ENCODE measurements at places on chromosomes 1 and 21.

GRCh38 chr1:167631936-167632614 is 2.0 kb downstream of the RCSD1 start:
- no peak for DNase-seq

GRCh38 chr1:159441360-159441759 is 1.8 kb downstream of the OR10J1 start:
- no peak for DNase-seq

- DNase-seq, result no peak
Observed at GRCh38 chr1:156154317-156154749, 948 bp downstream of the SEMA4A start.

DNA sequence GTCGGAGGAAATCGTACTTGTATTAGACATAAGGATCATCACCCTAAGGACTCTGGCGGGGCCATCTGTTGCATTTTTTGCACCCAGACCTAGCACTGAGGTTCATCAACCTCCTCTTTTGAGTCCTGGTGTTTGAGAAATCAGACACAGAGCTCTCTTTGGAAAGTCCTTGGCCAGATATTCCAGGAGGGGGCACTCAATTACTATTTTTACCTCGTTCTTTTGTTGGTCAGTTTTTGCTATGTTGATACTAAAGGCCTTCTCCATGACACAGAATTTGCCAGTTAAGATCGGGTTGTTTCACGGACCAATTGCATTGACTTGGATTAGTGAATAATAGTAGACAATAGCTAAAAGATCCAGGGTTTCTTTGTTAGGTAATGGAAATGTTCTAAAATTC is 711.2 kb downstream of the KCNT2 start:
- DNase-seq, result no peak

DNA sequence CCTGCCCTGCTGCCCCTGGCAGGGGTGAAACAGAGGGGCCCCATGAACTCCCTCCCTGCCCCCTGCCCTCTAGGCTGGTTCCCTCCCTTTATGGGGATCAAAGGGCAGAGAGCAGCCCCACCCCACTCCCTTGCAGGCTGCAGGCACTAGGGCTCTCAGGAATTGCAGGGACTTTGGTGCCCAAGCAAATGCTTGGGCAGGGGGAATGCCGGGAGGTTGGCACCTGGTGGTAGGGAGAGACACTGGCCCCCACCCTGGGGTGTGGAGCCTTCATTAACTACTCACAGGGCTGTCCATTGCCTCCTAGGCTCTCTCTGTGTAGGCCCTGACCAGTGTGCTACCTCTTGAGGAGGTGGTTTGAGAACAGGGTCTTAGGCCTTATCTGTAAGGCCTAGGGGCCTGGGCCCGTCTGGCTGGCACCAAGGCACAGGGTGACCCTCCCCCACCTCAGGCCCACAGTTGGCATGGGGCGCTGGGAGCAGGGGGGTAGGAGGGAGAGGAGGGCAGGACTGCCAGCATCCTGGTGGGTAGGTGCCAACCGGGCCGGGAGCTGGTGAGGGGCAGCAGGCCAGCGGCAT is 4.7 kb downstream of the ZBTB7B start:
- no peak for DNase-seq

- no peak for DNase-seq
Observed at GRCh38 chr1:226310245-226310540, 1.2 kb upstream of the LIN9 start.

GRCh38 chr1:116916533-116917445 is 7.1 kb downstream of the PTGFRN start:
- no peak for DNase-seq

GRCh38 chr21:14487490-14488432 is 58.4 kb downstream of the SAMSN1 start:
- DNase-seq, result no peak

DNA sequence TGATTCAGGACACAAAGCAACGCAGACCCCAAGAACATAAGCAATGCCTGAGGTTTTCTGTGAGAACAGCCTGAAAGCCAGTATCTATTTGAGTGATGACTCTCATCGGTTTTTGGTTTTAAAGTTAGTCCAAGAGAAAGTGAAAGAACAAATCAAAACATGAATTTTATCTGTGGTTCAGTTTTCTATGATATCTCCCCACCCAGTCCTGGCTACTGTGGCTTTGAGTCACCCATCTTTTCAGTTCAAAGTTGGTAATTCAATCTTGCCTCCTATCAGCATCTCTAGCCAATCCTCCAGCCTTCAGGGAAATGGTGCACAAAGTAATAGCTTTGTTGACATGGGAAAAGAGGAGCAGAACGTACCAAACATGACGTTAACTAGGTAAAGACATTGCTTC is 40.5 kb upstream of the KRTAP19-8 start:
- DNase-seq, result no peak

DNA sequence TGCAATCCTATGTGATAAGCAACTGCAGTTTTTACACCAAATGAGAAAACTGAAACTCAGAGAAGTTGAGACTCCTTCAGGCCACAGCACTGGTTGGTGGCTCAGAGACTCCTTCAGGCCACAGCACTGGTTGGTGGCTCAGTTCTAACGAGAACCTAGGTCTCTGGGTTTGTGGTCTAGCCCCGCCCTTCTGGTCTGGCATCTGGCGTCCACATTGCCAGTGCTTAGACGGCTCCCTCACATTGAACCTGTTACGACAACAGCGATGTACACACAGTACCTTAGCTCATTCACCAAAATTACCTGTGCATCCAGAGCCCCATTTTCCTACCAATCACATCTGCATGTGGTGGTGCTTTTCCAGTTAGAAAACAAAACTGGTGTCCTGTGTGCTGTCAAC is 66.1 kb downstream of the NID1 start:
- DNase-seq, result peak; percentile 59

DNA sequence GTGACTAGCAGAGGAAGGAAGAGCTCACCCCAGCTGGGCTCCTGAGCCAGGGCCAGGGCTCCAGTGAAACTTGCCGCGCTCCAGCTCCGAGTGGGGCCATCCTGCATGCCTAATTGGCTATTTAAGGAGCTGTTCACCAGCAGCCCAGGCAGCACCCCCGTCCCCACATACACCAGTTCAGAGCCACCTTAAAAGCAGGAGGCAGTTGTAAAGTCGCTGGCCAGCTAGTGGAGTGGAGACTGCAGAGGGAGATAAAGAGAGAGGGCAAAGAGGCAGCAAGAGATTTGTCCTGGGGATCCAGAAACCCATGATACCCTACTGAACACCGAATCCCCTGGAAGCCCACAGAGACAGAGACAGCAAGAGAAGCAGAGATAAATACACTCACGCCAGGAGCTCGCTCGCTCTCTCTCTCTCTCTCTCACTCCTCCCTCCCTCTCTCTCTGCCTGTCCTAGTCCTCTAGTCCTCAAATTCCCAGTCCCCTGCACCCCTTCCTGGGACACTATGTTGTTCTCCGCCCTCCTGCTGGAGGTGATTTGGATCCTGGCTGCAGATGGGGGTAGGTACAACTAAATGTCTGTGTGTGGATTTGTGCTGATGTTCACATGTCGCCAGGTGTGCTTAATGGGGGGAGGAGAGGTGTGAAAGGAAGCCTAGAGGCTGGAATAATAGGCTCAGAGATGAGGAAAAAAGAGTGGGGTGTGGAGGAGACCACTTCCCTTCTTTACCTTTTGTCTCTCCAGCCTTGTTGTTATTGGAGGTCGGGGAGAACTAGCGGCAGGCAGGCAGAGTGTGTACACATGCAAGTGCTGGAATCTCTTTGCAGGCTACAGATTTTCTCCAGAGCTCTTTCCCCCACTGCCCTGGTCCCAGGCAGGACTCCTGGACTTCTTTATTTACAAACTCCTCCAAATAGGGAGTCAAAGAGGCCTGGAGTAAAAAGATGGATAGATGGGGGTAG is at the start of gene CA14:
Gene CA14 (plus strand): TSS at position 151 of the 962 bp plus-strand sequence. CDS start 355 bp downstream, at position 506.
- no peak for DNase-seq

DNA sequence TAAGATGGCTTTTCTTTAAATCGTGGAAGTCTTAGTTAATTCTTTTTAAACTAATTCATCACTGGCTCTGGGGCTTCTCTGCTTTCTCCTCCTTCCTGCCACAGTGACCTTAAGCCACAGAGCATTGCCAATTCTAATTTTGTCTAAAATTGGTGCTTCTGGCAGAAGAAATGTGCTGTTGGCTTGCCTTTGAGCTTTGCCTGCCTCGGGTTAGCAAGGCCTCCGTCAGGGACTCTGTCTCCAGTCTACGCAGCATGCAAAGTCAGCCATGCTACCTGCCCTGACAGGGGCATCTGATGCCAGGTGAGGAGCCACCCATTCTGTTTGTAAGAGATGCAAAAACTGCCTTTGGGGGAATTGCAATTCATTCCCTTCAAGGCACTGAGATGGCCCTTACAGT is 25.2 kb downstream of the CLDN14 start:
- no peak for DNase-seq
